ENCODE measurements at places on chromosomes 16 and 17.

DNA sequence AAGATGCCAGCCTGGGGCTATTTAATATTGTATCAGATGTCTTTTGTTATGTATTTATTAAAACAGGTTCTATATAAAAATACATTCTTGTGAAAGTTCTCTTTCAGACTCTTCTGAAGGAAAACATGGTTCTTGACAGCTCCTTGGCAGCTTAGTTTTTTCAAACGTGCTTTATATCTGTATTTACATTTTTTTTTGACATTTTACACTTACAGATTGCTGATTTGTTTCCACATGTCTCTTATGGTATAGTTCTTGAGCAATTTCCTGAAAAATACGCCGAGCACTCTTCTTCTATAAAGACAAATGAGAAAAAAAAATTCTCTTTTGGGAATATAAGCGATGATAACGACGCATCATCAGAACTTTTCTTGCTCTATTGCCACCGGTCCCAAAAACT, 9.5 kb downstream of the IGSF6 start:
- DNase-seq, result no peak

DNA sequence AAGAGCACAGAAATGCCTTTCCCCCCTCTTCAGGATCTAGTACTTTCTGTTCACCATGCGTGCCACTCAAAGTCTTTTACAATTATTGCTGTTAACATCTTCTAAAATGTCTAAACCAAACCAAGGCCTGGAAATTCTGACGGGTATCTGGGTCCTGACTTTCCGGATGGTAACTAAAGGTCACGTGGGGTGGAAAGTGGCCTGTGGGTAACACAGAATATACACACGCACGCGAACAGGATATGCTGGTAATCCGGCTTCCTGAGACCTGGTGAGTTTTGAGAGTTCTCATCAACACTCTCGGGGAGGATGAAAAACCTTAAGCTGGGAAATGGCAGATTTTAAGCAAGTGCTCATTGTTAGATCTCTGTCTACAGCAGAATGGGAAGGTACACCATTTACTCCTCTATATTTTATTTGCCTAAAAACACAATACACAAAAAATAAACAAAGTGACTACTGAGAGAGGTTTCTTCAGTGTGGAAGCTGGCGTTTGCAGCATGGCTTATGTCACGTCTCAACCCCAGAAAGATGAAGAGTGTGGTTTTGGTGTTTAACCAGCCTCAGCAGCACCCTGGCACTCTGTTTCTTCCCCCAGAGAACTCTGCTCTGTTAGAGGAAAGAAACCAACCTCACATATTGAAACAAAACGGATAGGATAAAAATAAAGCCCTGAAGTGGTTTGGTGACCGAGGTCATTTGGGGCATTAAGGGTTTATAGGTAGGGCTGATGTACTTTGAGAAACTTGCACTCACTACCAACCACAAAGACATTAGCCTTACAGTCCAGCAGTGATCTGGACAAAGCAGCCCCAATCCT, 37.3 kb downstream of the SMG6 start:
- peak; percentile 50 for DNase-seq

DNA sequence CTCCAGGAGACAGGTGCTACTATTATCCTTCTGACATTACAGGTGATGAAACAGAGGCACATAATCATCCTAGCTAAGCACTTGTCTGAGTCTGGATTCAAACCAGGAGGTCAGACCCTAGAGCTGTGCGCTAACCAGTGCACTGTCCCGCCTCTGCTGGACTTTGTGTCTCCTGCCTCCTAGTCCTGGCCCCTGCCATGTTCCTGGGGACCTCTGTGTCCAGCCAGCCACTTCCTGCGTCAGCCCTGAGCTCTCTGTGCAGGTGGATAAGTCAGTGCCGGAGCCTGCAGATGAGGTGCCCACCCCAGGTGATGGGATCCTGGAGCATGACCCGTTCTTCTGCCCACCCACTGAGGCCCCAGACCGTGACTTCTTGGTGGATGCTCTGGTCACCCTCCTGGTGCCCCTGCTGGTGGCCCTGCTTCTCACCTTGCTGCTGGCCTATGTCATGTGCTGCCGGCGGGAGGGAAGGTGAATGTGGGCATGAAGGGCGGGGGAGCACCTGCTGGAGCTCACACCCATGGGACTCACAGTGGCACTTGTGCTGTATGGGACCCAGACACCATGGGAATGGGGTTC, 4.2 kb downstream of the SGCA start:
- no peak for DNase-seq

- DNase-seq, result peak; percentile 88
These were observed 30.7 kb downstream of the YPEL2 start for GRCh38 chr17:59361916-59362810.

DNA sequence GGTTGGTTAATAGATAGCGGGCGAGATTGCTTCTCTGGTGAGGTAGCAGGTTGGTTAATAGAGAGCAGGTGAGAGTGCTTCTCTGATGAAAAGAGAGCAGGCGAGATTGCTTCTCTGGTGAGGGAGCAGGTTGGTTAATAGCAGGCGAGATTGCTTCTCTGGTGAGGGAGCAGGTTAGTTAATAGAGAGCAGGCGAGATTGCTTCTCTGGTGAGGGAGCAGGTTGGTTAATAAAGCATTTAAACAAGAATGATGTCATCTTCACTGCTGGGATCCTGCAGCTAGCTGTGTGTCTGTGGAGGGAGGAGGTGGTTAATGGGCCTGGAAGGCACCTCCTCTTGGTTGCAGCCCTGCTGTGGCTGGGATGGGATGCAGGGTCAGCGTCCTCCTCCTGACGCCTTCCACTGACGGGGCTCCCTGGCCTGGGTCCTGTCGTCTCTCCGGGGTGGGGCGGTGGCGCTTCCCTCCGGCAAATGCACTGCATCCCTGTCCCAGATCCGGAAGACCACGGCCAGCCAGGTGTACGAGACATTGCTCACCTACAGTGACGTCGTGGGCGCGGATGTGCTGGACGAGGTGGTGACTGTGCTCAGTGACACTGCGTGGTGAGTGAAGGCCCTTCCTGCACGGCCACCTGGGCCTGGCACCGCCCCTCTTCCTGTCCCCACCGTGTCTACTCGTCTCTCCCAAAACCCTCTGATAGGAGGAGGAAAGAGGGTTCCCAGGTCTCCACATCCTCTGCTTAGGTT, 99.2 kb upstream of the ZNF750 start:
- no peak for DNase-seq

- DNase-seq, result no peak
These were observed 29.7 kb downstream of the CUEDC1 start for GRCh38 chr17:57925361-57925990.

- no peak for DNase-seq
These were observed 610 bp downstream of the DOC2A start for GRCh38 chr16:30009990-30010843.

DNA sequence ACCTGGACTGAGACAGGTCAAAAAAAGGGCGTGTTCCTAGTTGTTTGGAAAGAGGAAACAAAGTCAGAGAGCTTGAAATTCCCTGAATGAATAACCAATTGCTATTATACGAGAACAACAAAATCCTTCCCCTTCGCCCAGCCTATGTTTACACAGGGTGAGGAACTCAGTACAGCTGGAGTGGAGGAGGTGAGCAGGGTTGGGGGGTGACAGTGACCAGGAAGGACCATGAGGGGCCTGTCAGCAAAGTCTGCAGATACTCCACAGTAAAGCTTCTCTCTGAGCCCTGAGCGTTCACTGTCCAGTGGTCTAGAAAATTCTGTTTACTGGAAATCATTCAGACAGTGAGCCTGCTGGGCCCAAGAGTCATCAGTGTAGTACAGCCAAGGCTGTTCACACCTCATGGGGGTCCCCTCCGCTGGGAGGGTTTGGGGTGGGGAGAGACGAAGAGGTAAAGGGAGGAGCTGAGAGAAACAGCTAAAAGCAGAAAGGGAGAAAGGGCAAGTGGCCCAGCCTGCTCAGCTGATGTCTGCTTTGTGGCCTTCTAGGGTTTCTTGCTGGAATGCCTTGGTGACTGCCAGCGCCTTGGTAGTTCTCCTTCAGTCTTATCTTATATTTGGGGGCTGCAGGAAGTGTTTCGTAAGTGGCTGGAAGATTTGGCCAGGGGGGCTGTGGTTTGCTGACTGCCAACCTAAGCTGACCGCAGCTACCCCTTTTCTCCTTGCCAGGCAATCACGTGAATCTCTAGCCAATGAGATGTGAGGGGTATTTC, 5.7 kb downstream of the DUSP3 start:
- no peak for DNase-seq

DNA sequence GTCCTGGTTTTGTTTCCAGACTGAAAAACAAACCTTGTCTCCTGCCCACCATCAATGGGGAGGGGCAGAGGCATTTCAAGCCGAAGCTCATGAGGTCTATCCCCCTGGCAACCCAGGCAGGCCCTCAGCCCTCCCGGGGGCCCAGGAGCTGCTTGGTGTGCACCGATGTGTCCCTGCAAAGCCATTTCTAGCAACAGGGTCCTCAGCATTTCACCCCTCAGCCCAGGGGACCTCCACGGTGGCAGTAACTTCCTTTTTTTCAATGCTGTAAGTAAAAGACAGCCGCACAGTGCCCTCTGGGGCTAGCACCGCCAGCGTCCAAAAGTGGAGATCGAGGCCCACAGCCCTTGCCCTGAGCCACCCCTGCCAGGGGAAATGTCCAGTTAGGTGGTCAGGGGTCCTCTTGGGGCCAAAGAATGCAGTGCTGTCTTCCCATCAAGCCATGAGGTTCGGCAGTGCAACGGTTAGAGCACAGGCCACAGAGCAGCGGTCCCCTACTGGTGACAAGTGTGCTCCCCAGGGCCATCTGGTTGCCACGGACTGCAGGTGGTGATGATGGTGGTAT, 79.9 kb downstream of the LITAF start:
- DNase-seq, result no peak

GRCh38 chr16:61858988-61859387, 177.2 kb downstream of the CDH8 start:
- peak; percentile 22 for DNase-seq

DNA sequence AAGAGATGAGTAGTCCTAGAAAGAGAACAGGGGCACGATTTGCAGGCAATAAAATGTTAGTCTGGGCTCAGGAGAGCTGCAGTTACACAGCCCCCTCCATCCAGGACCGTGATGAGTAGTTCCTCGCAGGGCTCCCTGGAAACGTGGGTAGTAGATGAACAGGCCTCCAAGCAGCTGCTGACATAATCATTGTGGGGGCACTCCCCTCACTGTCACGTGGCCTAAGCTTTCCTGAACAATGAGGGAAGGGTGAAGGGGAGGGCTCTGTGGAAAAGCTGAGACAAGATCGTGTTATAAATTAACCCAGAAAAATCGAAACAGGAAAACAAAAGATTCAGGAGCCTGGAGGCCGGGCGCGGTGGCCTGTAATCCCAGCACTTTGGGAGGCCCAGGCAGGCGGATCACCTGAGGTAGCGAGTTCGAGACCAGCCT, 1.3 kb upstream of the PER1 start:
- peak; percentile 99 for DNase-seq

GRCh38 chr16:85675251-85675874, 13.4 kb downstream of the GINS2 start:
- peak; percentile 39 for DNase-seq

DNA sequence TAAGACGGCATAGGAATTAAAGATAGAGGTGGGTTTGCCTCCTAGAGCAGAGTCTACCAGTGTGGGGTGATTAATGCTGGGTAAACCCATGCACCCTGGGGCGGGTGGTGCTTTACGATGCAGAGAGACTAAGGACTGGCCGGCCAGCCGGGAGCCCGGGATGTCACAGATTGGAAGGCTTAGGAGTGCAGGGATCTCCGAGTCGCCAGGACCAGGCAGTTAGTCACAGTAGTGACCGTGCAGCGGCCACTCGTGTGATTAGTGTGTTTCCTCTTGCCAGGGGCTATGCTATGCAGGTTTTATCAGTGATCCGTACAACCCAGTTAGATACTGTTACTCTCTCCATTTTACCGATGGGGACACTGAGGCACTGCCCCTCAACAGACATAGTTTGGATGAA, 10.4 kb downstream of the CMIP start:
- no peak for DNase-seq

- DNase-seq, result no peak
These were observed 4.1 kb downstream of the DDX5 start for GRCh38 chr17:64502021-64502420.

- no peak for DNase-seq
These were observed 479.3 kb downstream of the KCNJ18 start for GRCh38 chr17:22171631-22172030.

GRCh38 chr16:10325783-10326543, 59.9 kb upstream of the ATF7IP2 start:
- peak; percentile 34 for DNase-seq

DNA sequence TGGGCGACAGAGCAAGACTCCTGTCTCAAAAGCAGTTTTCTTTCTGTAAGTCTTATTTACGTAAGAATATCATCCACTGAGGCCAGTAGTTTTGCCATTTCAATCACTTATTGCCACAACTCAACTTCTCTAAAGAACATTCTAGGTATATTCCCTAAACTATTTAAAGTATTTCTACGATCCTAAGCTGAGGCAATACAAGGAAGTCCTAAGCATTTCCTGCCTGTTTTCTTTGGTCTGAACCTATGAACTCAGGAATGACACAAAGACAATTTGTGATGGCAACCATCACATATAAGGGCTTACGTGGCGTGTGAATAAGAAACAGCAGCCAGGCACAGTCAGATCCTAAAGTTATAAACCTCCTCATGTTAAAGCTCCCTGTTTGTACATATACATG, 14.2 kb downstream of the USP36 start:
- DNase-seq, result peak; percentile 45

- DNase-seq, result peak; percentile 49
These were observed 22.7 kb downstream of the USP22 start for GRCh38 chr17:21019976-21020586.

DNA sequence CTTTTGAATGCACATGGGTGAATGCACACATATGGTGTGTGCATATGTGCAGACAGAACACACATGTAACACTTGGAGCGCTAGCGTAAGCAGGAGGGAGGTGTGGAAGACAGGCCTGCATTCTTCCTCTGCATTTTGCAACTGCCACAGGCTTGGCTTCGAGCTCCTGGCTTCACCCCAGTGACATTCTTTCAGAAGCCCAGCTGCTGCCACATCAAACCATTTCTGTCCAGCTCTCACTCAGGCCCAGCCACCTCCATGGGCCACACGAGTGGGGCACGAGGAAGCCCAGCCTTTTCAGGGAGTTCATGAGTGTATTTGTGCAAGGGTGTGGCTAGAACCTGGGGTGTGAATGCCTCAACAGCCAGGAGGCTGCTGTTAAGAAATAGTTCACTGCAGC, 18.8 kb downstream of the LGALS3BP start:
- peak; percentile 51 for DNase-seq

- DNase-seq, result peak; percentile 86
These were observed 10.1 kb downstream of the KRT39 start for GRCh38 chr17:40956401-40957254.

DNA sequence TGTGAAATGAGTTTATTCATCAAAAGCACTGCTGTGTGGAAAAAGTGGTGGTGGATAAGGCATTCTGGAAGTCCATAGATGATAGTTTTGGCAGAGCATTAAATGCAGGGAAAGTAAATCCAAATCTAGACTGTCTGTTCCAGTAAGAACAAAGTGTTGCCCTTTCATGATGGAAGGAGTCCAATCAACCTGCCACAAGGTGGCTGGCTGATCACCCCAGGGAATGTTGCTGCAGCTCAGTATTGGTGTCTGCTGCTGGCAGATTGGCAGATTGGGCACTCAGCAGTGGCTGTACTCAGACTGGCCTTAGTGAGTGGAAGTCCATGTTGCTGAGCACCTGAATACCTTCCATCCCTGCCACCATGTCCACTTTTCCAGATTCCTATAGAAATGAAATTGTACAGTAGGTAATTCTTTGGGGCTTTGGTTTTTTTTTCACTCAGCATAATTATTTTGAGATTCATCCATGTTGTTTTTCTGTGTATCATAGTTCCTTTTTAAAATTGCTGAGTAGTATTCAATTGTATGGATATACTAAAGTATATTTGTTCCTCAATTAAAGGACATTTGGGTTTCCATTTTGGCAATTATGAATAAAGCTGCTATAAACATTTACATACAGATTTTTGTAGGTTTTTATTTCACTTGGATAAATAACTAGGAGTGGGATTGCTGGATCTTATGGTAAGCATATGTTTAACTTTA, 14.3 kb downstream of the DYNLL2 start:
- no peak for DNase-seq
